ENCODE measurements at places on chromosomes 12 and 14.
A peak's percentile ranks its signal among the peaks of the same experiment; 100 is the strongest.

DNA sequence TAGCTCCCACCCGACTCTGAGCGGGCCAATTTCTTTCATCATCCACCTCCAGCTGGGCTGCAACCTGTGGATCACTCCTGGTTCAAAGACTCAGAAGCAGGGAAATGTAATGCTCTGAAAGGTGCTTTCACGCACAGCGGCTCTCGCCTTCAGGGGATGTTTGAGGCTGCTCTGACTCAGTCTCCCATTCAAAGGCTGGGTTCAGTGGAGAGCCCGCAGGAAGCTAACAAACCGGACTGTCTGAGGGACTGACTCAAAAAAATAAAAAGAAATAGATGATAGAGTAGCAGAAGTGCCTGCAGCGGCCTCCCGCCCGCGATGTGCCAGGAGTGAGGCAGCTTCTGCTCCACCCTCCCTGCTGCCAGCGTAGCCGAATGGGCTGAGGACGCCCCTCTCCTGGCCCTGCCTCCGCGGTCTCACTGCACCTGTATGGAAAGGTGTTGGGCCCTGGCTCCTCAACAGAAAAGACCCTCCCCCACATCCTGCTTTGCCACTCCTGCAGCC is 98.0 kb downstream of the GCH1 start:
- DNase-seq: no peak

DNA sequence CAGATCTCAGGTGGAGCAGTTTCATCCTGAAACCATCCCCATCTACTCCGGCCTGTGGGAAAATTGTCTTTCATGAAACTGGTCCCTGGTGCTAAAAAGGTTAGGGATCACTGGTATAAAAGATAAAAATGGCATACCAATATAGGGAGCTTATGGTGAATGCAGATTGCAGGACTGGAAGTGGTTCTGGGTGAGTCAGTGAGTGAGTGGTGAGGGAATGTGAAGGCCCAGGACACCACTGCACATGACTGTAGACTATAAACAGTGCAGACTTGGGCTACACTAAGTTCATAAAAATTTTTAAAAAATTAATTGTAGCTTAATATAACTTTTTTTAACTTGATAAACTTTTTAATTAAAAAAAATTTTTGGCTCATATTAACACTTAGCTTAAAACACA is 67.0 kb upstream of the RD3L start:
- DNase-seq: no peak

GRCh38 chr12:94874518-94875302 is 128.8 kb downstream of the NDUFA12 start:
- no peak for DNase-seq

GRCh38 chr14:69339426-69339825 is 58.7 kb downstream of the ERH start:
- DNase-seq: no peak

DNA sequence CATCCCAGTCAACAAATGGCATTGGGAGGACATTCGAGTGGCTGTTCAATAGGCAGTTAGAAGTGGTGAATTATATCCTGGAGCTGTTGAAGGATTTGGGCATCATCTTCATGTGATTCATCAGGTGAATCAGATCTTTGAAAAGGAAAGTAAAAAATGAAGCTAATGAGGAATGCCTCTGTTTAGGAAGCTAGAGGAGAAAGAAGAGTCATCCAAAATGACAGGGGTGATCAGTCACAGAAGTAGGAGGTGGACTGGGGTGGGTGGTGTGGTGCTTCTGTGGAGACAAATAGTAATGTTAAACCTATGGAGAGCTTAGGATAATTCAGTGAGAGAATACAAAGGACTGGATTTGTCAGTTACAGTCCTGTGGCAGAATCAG is 32.7 kb downstream of the DIP2B start:
- no peak for DNase-seq

DNA sequence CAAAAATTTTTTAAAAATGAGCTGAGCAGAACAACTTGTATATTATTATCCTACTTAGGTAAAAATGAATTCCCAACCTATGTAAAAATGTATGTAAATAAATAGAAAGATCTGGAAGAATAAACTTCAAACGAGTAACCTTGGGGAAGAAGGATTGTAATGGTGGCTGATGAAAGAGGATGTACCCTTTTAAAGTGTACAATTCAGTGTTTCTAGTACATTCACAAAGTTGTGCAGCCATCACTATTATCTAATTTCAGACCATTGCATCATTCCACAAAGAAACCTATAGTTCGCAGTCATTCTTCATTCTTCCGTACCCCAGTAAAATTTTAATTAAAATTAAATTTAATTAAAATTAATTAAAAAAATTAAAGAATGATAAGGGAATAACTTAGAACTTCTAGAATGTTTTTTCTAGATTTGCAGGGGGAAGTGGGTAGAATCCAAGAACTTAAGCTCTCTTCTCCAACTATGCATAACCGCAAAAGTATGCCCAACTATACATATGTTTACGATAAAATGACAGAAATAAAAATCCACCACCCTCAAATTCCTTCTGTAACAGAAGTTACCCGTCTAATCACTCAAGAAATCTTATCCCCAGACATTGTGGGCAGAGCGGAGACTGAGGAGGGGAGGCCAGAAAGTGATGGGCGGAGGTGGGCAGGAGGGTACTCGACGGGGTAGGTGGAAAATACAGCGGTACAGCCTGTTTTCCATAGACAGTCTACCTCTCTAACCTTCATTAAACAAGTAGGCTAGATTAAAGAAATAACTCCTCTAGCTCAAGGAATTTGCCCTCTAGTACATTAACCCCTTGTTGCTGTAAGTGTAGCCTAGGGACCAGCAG is 921 bp downstream of the DEPDC4 start:
- DNase-seq: peak; percentile 57

DNA sequence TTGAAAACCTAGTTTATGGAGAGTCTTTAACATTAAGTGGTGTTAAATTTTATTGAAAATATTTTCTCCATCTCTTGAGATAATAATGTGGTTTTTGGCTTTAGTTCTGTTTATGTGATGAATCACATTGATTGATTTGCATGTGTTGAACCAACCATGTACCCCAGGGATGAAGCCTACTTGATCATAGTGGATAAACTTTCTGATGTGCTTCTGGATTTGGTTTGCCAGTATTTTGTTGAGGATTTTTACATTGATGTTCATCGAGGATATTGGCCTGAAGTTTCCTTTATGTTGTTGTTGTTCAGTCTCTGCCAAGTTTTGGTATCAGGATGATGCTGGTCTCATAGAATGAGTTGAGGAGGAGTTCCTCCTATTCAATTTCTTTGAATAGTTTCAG is 222.6 kb downstream of the ADAMTS20 start:
- DNase-seq: no peak

DNA sequence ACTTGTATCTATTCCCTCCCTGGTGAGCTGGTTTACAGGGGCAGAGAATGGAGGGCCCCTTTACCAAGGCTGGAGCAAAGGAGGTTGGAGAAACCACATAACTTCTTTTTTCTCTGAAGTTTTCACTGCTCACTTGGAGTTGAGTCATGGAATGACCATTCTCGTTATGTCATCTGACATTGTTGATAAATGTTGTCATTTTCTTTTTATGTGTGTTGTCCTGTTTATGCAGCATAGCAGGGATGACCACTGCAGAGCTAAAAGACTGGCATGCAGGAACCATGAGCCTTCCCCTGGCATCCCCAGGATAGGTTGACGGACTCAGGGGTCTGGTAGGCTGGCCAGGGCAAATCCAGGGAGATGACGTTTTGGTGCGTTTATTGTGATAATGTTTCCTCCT is 256.8 kb upstream of the DDHD1 start:
- no peak for DNase-seq

GRCh38 chr14:34237081-34237480 is 225.0 kb downstream of the SPTSSA start:
- DNase-seq: no peak

- no peak for DNase-seq
Measured at GRCh38 chr14:103767336-103767894, 51.8 kb downstream of the ZFYVE21 start.

GRCh38 chr14:88164906-88165534 is 158.0 kb downstream of the KCNK10 start:
- DNase-seq: no peak

DNA sequence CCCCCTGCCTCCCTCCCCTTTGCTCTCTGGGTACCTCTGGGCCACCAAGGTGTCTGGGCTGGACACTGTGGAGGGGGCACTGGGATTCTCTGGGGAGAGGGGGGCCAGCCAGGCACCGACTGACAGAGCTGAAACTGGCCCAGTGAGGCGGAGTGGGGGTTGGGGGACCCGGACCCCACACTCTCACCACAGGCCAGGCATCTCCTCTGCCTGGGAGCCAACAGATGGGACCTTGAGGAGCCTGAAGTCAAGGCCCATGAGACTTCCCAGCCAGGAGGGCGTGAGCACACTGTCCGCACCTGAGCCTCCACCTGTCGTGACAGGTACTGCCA is 39.8 kb upstream of the PPP1R13B start:
- DNase-seq: no peak

- DNase-seq: no peak
Measured at GRCh38 chr14:68593806-68594536, 198.9 kb downstream of the ZFP36L1 start.

- no peak for DNase-seq
Measured at GRCh38 chr12:122204167-122205052, 901 bp downstream of the B3GNT4 start.

GRCh38 chr12:120317224-120318105 is 10.1 kb downstream of the PLA2G1B start:
- DNase-seq: peak; percentile 98

DNA sequence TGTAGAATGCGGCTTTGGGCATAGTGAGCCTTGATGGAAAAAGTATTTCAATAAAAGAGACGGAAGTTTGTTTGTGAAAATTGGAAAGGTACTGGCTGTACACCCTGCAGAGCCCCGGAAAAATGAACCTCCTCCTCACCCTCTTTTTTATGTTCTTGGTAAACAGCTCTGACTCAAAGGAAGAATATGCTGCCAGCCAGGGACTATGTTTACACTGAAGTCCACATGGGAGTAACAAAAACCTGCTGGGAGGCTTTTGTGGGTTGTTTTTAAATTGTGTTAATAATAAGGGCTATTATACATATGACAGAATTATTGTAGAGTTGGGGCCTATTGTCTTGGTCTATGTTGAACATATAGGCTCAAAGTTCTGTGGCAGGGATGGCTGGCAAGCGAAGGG is 70.7 kb downstream of the TTC8 start:
- no peak for DNase-seq

GRCh38 chr12:124408822-124409517 is 114.1 kb downstream of the RFLNA start:
- DNase-seq: peak; percentile 77

DNA sequence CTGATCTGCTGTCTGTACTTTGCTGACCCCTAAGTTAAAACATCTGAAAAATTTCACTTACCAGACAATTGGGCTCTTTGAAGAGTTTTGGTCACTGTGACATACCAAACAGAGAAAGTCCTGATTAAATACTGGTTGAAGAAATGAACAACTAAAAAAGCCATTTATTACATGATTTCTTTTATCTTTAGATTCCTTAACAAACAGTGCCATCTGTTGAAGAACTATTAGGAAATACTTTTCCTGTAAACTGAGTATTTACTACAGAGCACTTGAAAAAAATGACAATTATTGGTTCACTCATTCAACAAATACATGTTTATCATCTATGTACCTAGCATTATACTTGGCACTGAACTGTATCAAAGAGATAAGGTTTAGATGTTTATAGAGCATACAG is 6.5 kb upstream of the WASHC4 start:
- DNase-seq: no peak

GRCh38 chr12:76006028-76006925 is 25.3 kb downstream of the PHLDA1 start:
- peak; percentile 44 for DNase-seq

DNA sequence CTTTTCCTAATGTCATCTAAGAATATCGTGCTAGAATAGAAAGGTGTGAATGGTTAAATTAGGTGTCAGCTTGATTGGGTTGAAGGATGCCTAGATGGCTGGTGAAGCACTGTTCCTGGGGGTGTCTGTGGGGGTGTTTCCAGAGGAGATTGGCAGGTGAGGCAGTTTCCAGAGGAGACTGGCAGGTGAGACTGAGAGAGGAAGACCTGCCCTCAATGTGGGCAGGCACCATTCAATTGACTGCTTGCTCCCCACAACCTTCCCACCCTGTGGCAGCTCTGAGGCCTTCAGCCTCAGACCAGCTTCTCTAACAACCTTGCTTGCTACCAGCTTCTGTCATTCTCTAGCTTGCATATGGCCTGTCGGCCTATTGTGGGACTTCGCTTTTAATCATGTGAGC is 9.2 kb downstream of the RNASE9 start:
- no peak for DNase-seq

DNA sequence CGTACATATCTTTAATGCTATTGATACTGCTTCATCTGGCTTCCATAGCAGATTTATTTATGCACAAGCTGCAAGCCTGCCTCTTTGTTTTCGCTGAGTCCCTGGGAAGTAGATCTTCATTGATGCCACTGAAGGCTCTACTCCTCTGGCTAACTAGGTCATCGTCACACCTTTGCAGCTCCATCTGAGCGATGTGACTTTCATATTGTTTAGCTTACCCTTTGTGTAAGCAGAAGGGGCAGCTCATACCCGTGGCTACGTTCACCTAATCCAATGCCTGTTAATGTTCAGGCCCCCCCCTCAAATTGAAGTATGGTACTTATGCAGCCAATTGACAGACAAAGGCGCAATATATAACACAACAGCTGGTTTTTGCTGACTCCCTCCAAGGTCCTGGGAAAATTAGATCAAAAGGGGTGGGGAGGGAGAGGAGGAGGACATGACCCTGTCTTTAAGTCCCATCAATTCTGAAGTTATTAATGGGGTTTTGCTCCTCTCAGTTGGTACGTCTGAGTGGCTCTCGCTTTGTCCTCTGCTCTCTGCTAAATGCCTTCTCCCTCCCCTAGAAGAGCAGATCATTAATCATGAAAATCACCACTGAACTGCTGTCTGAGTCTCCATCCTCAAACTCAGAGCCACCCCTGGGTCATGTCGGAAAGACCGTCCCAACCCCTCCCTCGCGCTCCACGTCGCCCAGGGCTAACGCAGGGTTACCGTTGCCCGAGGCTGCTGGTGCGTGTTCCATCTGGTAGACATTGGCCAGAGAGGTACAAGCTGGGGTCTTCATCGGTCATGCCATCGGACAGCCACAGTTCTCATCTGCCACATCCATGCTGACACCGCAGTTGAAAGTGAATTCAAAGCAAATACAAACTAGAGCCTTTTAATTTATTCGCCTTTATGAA is 128.8 kb downstream of the ADGRD1 start:
- no peak for DNase-seq

All from D341Med (cell line).